ENCODE measurements at places on chromosomes 4 and X.

DNA sequence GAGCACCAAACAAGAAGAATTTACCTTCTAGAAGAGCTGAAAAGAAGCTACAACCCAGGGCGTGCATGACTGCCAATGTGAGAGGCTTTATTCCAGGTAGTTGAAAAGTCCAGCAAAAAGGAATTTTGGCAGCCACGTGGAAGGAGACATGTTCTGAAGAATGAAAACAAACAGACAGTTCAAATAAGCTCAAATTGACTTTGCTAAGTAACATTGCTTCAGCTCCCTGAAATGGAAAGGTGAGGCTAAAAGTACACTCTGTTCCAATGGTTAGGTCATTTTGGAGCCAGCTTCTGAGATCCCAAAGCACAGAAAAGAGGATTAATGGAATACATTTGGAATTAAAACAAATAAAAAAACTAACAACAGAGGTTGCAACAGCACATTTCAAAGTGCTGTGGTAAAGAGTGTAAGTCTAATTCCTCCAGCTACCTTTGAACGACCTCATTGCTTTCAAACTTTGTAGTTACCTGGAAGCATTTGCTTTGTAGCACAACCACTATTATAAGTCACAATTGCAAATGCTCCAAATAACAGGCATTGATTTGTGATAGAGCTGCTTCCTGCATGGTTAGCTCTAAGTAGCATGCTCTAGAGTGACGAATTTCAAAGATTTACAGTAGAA, 405.3 kb upstream of the EDA2R start:
- no peak for DNase-seq

GRCh38 chr4:152972821-152973628, 36.9 kb downstream of the FHDC1 start:
- no peak for DNase-seq

DNA sequence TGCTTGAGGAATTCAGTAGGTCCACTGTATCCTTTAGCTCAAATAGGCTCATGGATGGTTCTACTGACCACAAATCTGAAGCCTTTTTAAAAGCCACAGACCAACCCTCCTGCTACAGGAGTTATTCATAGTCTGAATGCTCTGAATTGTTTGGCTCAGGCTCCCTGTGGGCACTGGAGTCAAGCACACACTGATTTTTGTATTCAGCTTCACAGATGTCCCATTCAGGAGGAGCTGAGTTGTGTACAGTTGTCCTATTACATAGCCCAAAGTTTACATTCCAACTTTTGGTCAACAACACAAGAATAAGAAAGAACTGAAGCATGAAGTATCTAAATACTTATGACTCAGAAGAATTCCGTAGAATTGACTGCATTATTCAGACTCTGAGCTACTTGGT, 243.9 kb downstream of the UNC5C start:
- no peak for DNase-seq

DNA sequence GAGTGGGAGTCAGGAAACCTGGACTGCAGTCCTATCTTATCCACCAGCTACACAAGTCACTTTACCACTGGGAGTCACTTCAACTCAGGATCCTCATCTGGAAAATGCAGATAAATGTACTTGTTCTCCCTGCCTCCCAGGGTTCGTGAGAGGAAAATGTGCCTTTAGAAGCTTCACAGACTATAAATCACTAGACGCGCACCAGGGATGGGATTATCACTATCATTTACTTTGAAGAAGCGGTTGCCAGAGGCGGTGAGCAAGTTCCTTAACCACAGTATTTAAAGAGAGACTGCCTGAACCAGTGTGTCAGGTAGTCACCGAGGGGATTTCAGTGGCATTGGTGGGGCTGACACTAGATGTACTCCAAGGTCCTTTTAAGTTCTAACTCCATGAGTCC, 219.5 kb downstream of the HS6ST2 start:
- no peak for DNase-seq

- no peak for DNase-seq
Observed at GRCh38 chr4:17367201-17367600, 144.7 kb downstream of the QDPR start.

DNA sequence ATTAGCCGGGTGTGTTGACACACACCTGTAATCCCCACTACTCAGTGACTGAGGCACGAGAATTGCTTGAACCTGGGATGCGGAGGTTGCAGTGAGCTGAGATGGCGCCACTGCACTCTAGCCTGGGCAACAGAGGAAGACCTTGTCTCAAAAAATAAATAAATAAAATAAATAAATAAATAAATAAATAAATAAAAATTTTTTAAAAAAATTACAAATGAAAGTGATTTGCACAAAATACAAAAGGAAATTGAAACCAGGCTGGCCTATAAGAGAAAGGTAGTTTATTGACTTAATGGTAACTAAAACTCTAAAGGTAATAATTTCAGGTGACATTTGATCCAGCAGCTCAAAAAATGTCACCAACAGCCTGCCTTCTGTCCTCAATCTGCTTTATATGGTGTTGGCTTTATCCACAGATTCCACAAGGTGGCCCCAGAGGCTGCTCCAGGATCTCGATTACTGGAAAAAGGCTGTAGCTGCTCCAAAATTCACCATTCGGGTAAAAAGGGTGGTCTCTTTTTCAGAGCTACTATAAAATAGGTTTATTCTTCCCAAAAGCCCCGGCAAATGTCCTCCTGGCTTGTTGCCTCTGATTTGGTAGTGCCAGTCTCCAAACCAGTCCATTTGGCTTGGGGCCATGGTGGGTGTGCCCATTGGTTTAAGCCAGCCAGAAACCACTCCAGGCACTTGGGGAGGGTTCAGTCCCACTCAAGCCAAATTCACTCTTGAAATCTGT, 61.4 kb upstream of the TRIM2 start:
- DNase-seq, result no peak

DNA sequence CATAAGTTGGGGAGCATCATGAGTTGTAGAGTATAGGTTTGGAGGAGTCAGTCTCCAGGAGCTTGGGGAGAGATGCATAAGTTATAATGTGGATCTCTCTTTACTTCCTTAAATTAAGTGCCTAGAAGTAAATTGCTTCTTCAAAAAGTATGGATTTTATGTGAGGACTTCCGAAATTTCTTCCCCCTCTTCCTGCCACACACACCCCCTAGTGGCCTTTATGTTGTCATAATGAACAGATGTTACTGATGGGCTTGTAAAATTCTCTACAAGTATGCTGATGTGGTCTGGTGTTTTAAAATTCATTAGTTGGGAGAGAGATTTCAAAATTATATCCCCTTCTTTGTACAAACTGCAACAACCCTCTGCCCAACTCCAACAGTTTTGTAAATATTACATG, 2.3 kb upstream of the METTL14 start:
- no peak for DNase-seq

DNA sequence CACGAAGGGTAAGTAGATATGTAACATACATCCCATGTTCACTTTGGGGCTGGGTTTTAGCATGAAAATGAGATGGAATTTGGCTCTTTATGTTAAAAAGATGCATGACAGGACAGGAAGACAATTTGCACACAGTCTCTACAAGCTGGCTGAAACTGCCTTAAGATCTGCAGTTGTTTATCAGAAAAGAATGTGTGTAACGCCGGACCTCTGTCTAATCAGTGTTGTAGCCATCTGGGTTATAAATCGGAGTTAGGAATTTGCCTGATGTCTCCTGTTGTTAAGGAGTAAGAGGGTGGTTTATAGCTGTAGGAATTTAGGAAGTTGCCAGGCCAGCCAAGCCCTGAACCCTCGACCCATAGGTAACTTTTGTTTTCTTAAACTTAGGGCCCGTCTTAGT, 562.9 kb upstream of the FAT1 start:
- no peak for DNase-seq

DNA sequence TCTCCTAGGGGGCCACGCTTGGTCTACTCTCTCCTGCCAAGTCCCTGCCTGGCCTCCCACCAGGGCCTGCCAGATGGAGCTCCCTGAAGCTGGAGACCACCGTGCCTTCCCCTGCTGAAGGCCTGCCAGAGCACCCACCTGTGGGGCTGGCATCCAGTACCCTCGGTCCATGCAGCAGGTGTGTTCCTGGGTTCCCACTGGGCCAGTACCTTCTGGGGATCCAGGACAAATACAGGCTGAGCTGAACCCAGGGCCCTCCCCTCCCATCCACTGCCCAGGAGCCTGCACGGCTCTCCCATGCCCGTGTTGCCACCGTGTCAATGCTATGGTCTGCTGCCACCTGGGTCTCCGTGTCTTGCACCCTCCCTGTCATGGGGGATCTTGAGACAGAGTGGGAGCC, 68.8 kb downstream of the ABLIM2 start:
- DNase-seq, result no peak

- DNase-seq, result no peak
Observed at GRCh38 chr4:177391287-177391686, 51.0 kb downstream of the AGA start.

GRCh38 chrX:44019911-44020310, 46.7 kb upstream of the NDP start:
- DNase-seq, result no peak

- no peak for DNase-seq
Observed at GRCh38 chr4:22077571-22077970, 129.0 kb upstream of the KCNIP4 start.

GRCh38 chr4:172083272-172083671, 270.1 kb downstream of the GALNTL6 start:
- no peak for DNase-seq

GRCh38 chr4:25658357-25658771, 2.7 kb downstream of the SLC34A2 start:
- DNase-seq, result no peak

GRCh38 chr4:3630598-3631543, 98.6 kb upstream of the LRPAP1 start:
- DNase-seq, result no peak

DNA sequence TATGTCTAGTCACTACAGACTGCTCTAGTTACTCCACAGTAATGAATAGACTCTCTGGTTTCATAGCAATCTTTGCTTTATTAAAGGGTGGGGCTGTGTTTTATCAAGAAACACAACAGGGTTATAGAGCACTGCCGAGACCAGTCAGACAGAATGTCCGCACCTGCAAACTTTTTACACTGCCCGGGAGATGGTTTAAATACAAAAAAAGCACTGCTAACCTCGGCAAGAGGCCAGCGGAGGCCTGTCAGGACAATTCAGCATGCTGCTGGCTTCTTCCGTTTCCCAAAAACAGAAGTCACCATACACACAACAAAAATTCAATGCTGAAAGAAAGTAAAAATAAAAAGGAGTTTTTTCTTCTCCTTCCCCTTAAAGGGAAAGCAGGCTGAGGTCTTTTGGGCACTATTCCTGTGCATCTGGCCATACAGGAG, 67.4 kb downstream of the IRF2 start:
- DNase-seq, result no peak

DNA sequence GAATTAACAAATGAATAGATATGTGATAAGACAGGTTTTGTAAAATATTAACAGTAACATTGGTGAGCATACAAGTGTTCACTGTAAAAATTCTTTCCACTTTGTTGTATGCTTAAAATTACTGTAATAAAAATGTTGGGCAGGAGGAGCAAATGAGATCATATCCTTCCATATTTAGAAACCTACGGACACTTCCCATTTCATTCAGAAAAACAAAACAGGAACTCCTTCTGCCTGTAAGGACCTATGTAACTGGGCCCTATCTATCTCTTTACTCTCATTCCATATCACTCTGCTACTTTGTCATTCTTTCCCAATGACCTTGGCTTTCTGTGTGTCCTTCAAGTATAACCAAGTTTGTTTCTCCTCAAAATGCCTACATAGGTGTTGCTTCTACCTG, 53.7 kb upstream of the SLC39A8 start:
- no peak for DNase-seq

DNA sequence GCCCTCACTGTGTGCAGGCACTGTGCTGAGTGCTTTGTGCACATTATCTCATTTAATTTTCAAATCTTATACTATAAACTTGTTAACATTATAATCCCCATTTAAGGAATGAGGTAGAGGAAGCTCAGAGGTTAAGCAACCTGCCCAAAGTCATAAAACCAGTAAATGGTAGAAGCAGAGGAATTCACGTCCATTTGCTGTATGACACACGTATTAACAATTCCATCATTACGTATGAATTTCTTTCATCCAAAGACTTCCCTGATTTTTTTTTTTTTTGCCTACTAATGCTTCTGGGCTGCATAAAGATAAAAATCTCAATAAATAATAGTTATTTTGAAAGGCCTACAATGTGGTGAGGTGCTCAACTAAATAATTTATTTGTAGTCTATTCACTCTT, 64.5 kb upstream of the H2AZ1 start:
- no peak for DNase-seq

DNA sequence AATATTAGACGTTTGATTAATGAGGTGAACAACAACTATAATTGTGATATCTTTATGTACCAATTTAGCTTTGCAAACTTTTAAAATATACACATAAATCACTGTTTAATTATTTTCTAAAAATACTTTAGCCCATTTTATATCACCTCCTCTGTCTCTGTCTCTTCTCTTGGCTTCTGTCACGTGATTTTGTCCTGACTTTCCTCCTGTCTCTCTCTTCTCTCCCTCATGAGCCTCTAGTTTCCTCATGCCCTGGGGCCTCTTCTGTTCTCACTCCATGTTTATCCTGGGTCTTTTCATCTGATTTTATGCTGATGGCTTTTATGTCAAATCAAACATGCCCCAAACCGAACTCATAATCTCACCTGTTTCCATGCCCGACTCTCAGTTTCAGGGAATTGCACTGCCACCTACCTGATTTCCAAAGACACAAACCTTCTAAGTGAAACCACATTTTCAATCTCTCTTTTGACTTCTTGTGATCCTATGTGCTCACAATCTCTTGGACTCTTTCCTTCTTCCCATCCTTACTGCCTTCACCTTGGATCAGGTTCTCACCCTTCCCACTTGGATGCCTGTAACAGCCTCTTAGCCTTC, 303.0 kb upstream of the GALNT7 start:
- DNase-seq, result no peak

- no peak for DNase-seq
Observed at GRCh38 chr4:172009446-172010230, 196.4 kb downstream of the GALNTL6 start.

DNA sequence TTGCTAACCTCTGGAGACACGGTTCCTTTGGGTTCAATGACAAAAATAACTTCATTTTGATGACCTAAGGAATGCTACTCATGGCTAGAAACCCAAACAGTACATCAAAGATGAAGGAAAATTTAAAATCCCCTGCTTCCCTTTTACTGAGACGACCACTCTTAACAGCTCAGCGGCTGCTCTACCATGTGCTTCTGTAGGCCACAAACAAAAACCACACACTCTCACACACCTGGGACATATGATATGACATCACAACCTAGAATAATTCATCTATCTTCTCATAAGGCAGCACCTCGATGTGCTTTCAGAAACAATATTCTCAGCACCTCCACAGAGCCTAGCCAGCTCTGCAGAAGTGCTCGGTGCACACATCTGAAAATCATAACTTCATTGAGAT, 34.7 kb downstream of the ABLIM2 start:
- no peak for DNase-seq

Measured in cortex of kidney (tissue), 1 donor.